ENCODE measurements at places on chromosomes 7 and 10.

DNA sequence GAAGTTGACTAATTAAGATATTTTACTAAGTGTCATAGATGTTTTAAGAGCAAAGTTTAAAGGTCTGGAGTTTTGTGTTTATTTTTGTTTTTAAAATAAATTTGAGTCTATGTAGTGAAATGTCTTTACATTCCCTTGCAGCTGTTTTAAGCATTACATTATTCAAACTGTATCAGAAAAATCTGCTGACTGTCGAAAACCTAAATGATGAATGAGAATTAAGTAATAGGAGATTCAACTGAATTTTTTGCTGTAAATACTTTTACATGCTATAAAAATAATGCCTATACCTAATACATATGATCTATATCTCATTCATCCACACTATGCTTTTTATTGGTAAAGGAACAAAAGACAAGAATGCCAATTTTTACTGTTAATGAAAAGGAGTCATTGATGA is 227.2 kb downstream of the CSTF2T start:
- no peak for DNase-seq

- DNase-seq, result no peak
Measured at GRCh38 chr7:6446838-6447580, 745 bp downstream of the DAGLB start.

DNA sequence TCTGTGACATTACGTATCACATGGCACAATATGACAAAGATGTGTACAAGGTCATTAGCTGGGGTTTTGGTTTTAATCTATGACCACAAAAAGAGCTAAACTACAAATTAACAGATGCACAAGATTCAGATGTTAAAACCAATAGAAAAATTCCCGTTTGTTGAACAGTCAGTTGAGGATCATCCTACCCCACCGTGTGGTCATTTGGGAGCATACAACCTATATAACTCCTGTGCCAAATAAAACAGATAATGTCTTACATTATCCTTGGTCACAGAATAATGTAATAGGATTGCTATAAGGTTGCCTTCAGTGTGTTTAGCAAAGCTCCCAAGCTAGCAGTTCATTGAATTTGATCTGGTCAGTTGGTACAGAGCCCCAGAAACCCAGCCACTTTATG is 28.2 kb downstream of the ASNS start:
- DNase-seq, result no peak

- DNase-seq, result no peak
Measured at GRCh38 chr10:68154211-68154497, 44.9 kb downstream of the MYPN start.

DNA sequence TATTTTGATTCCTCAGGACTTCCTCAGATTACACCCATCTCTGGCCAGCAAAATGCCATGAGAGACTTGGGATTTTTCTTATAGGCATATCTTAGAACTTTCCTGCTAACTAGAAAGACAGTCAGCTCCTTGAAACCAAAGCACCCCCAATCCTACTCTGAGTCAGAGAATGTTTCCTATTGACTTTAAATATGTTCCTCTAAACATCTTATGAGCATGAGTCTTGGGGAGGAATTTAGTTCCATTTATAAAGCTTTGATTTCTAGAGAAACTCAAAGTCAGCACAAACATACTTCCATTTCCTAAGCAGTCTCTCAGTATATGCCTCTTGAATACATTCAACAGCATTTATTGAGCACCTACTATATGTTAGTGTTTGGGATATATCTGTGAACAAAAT is 128.5 kb downstream of the INHBA start:
- DNase-seq, result no peak

DNA sequence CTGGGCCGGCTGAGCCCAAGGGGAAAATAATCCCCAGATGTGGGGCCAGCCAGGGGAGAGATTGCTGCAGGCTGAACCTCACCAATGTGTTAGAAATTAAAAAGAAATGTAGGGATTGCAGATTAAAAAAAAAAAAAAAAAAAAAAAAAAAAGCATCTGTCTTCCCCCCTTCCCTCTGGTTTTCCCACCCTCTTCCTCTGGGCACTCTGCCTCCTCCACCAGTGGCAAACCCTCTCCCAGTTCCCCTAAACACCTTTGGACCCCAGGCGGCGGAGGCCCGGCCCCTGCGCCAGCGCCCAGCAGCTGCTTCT is 7.1 kb downstream of the MNX1 start:
- DNase-seq, result no peak

GRCh38 chr10:2284071-2284470 is 546.7 kb upstream of the ADARB2 start:
- DNase-seq, result no peak

DNA sequence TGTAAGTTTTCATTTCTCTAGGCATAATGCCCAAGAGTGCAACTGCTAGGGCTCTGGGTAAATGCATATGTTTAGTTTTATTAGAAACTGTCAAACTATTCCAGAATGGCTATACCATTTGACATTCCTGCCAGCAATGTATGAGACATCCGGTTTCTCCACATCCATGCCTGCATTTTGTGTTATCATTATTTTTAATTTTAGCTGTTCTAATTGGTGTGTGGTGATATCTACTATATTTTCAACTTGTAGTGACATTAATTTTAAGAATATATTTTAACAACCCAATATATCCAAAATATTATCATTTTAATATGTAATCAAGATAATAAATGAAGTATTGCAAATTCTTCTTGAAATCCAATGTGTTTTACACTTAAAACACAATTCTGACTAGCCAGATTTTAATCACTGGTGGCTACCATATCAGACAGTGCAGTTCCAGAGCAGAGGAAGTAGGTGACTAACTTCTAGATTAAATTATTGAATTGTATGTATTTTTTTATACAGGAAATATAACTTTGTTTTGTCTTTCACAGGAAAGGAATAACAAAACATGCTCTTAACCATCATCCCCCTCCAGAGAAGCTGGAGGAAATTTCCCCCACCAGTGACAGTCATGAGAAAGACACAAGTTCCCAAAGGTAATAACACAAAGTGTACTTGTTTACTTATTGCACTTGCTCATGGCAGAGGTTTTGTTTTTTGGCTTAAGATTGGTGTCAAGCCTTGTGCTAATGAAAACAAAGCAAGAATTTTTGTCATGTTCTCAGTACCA is 6.4 kb downstream of the FAM149B1 start:
- DNase-seq, result no peak

DNA sequence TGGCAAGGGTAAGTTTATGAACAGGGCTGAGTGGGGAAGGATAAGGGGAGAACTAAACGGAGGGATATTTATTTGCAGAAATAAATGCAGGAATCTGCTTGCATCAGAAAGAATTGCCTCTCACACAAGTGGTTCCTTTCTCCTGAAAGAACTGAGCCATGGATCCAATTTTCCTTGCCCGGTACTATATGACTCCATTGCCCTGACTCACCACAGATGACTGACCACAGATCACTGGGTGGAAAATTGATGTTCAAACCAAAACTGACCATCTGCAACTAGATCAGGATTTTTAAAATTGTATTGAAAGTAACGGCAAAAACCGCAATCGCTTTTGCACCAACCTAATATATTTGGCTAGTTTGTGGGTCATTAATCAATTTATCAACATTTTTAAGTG is 6.2 kb upstream of the MACC1 start:
- no peak for DNase-seq

- no peak for DNase-seq
Measured at GRCh38 chr10:111756217-111757061, 427.1 kb downstream of the GPAM start.

DNA sequence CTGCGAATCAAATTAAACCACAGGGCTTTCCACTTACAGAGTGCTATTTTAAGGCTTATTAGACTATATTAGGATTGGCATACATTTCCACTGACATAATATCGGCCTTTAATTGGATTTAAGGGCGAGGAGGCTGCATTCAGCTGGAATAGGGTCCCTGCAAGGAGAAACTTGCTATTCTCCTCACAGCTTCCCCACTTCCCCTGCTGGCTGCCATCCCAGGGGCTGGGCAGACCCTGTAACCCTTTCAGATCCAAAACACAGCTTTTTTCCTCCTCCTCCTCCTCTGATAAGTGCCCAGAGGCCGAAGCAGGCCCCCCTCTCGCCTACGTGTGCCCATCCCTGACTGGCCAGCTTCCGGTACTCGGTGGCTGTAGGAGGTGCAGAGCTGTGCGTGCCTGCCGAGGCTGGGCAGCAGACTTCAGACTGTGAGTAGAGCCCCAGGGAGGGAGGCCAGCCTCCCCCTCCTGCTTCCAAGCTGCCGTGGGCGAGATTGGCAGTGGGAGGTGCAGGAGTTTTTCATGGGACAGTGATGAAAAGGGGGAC is 224.2 kb downstream of the PLXNA4 start:
- no peak for DNase-seq

- DNase-seq, result no peak
Measured at GRCh38 chr7:26618898-26619297, 245.5 kb downstream of the SKAP2 start.

DNA sequence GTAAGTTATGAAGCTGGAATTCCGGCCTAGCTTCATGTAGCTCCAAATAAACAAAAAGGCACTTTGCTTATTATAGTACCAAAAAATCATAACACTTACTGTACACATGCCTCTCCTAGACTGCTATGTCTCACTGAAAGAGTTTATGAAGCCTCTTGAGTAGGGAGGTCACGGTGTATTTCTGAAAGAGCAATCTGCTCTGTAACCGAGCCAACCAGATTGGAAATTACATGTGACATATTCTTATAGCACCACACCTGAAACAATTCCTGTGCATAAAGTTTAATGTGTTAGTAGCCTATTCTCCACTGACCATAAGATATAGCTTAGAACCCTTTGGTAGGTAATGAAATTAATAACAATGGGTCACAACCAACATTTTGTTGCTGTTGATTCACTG is 1.3 kb upstream of the FAM3C start:
- no peak for DNase-seq

- DNase-seq, result no peak
Measured at GRCh38 chr10:85648279-85648754, 718.3 kb downstream of the GRID1 start.

DNA sequence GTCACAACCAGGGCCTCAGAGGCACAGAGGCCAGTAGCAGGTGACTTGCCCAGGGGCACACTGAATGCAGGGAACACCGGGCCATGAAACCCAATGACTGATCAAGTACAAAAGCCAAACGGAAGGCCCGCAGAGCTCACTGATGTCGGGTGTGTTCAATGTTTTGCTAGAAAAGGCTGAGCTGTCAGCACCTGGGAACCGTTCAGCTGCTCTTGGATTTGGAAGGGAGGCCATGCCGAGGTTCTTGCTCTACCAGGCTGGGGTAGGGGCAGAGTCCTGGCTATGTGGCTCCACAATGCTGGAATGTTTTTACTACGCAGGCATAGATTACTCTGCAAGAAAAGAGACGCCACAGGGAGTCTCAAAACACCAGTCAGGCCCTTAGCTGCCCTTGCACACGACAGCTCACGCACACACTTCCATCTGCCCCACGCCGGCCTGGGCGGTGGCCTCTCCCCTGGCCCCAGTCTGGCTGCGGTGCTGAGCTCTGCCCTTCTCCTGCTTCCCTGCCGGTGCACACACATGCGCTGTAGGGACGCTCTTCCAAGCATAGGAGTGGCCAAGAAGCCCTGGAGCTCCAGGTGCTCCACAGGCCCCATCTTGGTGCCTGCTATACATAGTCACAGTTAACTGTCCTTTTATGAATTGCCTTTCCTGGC is 79.9 kb downstream of the ZRANB1 start:
- DNase-seq, result no peak

DNA sequence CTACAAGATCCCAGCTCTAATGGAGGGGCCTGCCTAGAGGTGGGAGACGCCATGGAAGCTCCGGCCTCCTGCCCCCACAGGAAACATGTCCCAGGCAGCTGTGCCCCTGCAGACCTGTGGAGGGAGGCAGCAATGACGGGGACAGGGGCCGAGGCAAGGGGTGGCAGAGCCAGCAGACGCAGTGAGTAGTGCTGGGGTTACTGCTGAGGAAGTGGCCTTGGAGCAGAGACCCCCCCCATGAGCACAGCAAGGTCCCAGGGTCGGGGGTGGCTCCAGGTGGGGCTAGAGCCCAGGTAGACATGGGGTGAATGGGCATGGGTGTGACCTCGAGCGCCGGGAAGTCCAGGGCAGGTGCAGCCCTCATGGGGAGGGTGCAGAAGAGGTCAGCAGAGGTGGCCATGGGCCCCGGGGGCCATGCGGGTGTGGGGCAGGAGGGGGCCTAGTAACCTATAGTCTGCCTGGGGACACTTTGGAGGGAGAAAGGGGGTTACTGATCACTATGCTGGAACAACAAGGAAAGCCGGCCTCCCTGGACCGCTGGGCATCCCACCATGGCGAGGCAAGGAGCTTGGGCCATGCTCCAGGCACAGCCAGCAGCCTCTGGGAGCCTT is 45.5 kb downstream of the JAKMIP3 start:
- DNase-seq, result no peak

DNA sequence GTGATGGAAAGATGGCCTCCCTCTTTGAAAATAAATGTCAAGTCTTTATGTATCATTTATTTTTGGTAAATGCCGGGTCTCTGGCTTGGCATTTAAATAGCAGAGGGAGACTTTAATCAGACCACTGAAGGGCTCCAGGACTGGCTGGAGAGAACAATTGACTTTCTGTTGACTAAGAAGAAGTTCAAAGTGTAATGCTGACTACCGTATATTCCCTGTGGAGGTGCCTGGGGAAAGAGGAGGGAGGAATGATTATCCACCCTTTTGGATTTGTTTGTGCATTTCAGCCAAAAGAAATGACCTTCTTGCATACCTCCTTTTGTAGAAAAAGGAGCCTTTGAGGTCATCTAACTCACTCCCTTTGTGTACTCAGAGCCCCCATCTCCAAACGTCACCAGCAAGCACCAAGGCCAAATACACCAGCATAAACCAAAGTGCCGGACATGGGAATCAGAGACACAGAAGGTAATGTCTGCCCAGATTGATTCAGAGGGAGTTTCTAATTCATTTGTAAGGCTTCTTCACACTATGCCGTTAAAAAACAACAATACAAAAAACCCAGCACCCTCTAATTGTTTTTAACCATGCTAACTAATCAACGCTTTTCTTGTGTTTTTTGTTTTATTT is 75.2 kb downstream of the PRLHR start:
- DNase-seq, result no peak

GRCh38 chr7:134533288-134533771 is 6.0 kb downstream of the AKR1B10 start:
- DNase-seq, result no peak

DNA sequence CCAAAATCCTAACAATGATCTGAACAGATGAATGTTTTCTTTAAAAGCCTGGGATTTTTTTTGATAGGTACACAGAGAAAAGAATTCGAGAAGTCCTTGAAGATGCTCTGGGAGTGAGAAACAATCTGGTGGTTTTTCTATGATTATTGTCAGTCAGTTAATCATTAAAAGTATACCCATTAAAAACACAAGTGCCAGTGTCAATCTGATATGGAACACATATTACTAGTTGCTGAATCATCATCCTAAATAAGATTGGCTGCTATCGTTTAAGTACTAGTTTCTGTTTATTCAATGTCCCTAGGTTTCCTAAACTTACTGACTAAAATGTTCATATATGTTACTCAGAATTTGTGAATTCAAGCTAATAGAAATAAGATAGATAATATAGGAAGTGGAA is 16.1 kb downstream of the COL28A1 start:
- no peak for DNase-seq

DNA sequence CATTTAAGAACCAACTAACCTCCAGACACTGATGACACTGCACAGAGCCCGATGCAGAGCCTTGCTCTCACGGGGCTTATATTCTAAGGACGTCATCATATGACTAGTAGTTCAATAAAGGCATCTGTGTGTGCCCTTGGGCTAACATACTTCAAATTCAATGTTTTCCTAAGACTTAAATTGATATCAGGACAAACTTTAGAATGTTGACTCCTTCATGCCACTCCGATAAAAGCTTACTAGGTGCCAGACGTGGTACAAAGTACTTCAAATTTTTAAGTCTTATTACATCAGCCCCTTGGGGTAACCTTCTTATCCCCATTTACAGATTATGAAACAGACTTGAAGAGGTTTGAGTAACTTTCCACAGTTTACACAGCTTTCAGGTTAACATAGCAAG is 191.1 kb upstream of the PLXNA4 start:
- DNase-seq, result no peak

Data from effector memory CD8-positive, alpha-beta T cell (primary cell).